ENCODE measurements at places on chromosomes 12 and 14.

DNA sequence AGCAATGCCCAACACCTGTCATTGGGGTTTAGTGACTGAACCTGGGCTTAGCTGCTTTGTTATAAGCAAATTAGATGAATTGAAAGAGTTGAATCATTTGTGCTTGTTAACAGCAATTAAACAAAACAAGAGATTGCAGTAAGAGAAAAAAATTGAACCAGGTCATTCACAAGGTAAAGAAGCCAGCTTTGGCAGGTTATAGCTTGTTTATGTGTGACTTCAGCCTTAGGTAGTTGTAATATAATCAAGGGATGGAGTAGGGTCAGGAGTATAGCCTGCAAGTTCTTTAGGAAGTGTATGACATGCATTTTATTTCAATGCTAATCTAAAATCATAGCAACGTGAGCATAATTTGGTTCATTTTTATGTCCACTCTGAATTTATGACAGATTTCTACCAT, 63.4 kb upstream of the PLEKHG3 start:
- DNase-seq: no peak

- no peak for DNase-seq
Measured at GRCh38 chr12:116244001-116244400, 33.5 kb downstream of the MED13L start.

DNA sequence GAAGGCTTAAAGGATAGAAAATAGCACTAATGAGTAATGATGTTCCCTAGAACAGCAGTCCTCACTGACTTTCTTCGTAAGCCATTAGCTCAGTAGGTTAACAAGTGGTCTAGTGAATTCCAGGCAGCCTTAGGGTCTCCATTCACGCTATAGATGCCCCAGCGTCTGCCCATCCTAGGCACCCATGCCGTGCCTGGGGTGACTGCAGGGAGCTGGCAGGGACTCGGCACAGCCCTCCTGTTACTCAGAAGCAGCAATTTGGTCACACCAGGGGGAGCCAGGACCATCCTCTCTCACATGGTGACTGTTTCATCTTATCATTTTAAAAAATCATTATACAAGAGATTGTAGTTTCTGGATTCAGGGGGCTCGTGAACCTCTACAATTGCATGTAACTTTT, 66.0 kb upstream of the TRAF3 start:
- no peak for DNase-seq

- DNase-seq: no peak
Measured at GRCh38 chr14:87529081-87529480, 463.9 kb downstream of the GALC start.

- no peak for DNase-seq
Measured at GRCh38 chr12:65945457-65945856, 121.2 kb downstream of the HMGA2 start.

- no peak for DNase-seq
Measured at GRCh38 chr14:84520711-84521338, 1009.1 kb upstream of the FLRT2 start.

GRCh38 chr14:20998139-20998538, 954 bp upstream of the SLC39A2 start:
- no peak for DNase-seq

GRCh38 chr12:77031745-77032144, 33.6 kb downstream of the E2F7 start:
- no peak for DNase-seq

DNA sequence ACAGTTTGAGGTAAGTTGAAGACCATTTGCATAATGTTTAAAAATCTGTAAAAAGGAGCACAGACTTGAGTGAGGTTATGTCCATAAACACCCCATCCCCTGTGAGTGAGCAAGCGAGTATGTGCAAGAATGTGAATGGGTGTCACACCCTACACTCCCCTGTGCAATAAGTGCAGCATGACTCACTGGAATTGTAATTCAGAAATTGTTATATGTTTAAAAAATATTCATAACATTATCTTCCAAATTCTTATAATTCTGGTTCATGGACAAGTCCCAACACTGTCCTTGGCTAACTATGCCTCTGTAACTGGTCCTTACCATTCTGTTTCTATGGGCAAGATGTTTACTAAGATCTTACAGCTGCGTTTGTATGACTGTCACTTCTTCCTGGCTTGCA, 207.8 kb upstream of the FAR2 start:
- DNase-seq: no peak

DNA sequence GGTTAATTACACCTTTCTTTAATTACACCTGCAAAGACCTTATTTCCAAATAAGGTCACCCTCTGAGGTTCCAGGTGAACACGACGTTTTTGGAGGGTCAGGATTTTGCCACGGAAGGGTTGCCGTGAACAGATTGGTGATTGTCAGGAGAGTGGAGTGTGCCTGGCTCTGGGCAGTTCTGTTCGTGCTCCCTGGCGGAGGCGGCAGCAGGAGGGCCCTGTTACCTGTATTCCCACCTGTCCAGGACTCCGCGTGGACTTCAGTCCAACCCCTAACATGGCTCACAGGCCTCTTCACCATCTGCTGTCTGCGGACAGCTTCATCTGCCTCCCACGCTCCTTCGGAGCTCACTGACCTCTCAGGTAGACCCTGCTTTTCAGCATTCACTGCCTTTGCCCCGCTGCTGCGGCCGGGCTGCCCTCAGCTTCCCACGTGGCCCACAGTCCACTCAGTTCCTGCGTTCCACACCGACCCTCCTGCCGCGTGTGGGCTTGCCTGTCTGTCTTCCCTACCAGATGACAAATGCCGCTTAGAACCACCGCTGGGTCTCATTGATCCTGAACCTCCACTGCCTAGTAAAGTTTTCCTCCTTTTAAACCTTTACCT, 187.5 kb upstream of the DIO3 start:
- no peak for DNase-seq

GRCh38 chr12:115388139-115388538, 704.2 kb upstream of the TBX3 start:
- no peak for DNase-seq

Measured in CD4-positive, alpha-beta T cell treated with Interleukin-15 for 1 hour (primary cell).